Activated CD8-positive, alpha-beta memory T cell treated with anti-CD3 and anti-CD28 coated beads, Interleukin-2, amount 10 ng/mL, durations not matched to agents 7 days and 5 days (primary cell): ENCODE measurements at places on chromosomes 6 and 20. TPM values are rescaled to one million over a fixed set of nuclear protein-coding genes. Genes with fewer than 3 reads are reported as not detected.

DNA sequence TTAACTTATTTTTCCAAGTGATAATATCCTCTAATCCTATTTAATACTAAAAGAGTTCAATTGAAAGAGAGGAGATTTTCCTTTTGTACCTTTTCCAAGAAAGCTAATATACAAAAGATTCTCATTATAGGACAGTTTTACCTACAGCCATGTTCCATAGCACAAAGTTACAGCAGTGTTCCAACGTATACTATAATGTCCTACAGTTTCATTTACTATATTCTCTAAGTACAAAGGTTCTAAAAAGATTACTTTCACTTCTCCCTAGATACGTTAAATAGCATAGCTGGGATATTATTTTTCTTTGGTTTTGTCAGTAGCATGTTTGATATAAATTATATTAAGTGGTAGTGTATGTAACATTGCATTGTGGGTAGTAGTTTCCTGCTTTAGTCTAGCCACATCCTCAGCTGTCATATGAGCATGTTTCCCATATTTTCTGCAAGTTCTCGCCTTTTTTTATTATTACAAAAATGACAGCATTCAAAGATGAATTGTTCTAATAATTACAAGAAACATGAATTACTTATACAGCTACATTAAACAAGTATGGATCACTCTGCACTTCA lies 4.4 kb upstream of the RUNX2 start:
- no peak for DNase-seq

DNA sequence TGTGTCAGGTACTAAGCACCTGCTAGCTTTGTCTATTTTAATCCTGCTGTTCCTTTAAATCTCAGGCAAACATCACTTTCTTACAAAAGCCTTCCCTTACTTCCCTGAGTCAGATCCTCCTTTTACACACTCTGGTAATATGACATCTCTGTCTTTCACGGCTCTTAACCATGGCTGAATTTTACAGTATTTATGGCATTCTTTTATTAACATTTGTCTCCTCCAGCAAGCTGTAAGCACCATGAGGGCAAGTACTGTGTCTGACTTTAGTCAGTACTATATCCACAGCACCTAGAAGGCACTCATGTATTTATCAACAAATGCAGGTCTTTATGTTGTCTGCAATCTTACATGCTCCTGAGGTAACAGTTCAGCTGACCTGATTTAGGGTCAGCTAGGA lies 33.7 kb upstream of the HBS1L start:
- no peak for DNase-seq

LY6G6C gene
- total RNA-seq: not detected

PLCB4 gene
- total RNA-seq: not detected

DNA sequence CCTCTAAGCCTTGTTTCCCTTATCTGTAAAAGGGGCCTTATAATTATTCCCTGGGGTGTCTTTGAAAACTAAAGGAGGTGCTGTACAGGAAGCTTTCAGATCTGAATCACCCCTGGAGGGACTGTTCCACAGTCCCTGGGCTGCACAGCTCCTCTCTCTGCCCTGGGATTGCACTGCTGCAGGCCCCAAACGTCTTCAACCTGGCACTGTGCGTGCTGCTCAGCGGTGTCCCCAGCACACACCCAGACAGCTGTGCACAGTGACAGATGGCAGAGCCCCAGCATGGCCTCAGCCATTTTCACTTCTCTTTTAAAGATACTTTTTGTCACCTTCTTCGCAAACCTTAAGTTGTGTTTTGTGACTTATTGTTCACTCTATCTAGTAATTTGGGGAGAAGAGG lies 50.7 kb upstream of the INSM1 start:
- DNase-seq: no peak

DNA sequence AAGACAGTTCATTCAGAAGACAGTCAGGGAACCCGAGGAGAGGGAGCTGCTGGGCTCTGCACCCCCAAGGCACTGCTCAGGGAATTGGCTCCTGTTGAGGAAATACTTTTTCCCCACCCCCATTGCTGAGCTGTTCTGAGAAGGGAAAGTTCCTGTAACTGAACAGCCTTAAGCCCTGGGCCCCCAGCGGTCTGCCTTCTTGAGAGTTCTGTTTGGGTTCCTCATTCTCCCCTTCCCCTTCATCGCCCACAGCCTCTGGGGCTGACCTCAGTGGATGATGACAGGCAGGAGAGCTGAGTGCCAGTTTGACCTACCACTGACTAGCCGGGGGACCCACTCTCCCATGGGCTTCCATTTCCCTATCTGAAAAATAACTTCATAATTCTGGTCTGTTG lies 10.7 kb downstream of the HCK start:
- DNase-seq: no peak

GRCh38 chr6:139706912-139707311 lies 332.5 kb upstream of the CITED2 start:
- no peak for DNase-seq

GRCh38 chr6:1856381-1856780 lies 246.7 kb downstream of the FOXC1 start:
- DNase-seq: no peak

DNA sequence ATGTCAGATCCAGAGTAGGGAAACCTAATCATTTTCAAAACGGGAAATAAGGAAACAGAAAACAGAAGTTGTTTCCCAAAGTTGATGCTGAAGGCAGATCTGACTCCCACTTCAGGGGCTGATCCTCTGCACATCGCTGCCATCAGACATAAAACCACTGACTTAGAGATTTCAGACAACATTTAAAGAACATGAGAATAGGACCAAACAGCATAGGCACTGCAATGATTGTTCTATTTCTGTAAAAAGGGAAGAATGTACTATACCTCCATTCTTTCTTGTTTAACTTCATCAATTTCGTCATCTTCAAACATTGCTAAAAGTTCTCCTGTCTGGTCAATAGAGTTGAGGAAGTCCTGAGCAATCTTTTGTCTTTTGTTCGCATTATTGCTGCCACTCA lies 324.7 kb upstream of the RUNX2 start:
- no peak for DNase-seq

DNA sequence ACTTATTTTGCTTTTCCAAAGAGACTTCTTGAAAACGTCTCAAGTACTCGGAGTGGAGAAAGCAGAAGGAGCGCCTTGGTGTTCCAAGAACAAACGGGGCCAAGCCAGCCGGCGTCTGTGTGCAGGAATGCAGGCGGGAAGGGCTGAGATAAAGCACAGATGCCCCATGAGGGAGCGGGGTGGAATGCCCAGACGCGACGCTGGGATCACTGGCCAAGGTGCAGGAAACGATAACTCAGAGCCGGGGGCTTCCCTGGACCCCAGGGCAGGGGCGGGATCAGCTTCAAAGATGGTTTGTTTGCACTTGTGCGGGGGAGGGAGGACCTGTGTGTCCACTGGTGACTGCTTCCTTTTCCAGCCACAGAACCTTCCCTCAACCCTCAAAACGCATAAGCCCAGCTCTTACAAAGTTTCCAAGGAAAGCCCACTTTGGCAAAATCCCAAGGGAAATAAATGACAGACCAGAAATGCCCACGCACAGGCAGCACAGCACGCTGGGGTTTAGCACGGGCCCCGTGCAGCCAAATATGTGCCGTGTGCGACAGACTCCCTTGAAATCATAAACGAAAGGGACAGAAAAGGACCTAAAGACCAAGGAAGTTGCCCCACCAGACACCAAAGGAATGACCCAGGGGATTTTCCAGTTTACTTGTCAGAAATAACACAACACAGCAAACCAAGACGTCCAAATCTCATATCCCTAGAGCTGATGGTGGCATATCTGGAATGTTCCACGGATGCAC lies 113.9 kb downstream of the NFATC2 start:
- no peak for DNase-seq

DNA sequence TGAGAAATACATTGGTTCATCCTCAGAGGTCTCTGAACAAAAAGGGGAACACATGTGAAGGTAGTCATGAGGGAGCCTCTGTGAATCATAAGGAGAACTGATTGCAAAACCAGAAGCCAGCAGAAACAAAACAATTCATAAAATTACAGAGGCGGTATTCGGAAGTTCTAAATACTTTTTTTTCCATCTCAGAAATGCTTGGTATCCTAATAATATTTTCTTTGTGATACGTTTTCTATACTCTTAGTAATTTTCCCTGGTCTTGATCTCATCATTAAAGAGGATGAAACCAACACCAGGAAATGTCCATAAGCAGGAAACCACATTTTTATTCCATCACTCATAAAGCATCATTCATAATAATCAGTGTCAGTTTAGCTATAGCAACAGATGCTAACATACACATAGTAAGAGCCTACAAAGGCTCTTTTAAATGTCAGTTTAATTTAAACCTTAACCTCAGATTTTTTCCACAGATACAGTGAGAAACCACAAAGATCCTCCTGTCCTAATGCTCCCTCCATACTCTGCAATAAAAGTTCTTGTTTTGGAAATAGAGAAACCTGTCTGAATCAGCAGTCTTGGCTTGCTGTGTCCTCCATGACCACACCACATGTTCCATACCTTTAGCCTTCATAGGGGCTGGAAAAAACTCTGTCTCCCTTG lies 29.2 kb downstream of the SGK1 start:
- DNase-seq: no peak

GRCh38 chr20:54382419-54382818 lies 93.0 kb upstream of the DOK5 start:
- no peak for DNase-seq

- no peak for DNase-seq
These were observed 135.1 kb upstream of the ENPP5 start for GRCh38 chr6:46305833-46306232.
